ENCODE measurements at places on chromosomes 3 and 15. TPM values are rescaled to one million over a fixed set of nuclear protein-coding genes. Genes with fewer than 3 reads are reported as not detected.

The EXOG gene
- 3.7 TPM for total RNA-seq

The ZNF609 gene
- total RNA-seq: 12.0 TPM

The ZIC1 gene
- total RNA-seq: not detected

The ZNF80 gene
- total RNA-seq: not detected

The GPR87 gene
- not detected for total RNA-seq

The TMEM158 gene
- 25.3 TPM for total RNA-seq

The GALNT15 gene
- total RNA-seq: 1.2 TPM

The POC1A gene
- 8.7 TPM for total RNA-seq

The SLC12A1 gene
- total RNA-seq: 0.13 TPM

The MORC1 gene
- not detected for total RNA-seq

The GOLGA6L4 gene
- 0.56 TPM for total RNA-seq

The ACOX2 gene
- 9.1 TPM for total RNA-seq

The DOCK3 gene
- total RNA-seq: under 0.01 TPM

The RGMA gene
- 5.3 TPM for total RNA-seq

The SPESP1 gene
- total RNA-seq: 4.4 TPM

The LMAN1L gene
- total RNA-seq: not detected

The AGBL1 gene
- not detected for total RNA-seq

The TNFAIP8L3 gene
- total RNA-seq: 12.1 TPM

All from epithelial cell of alveolus of lung (primary cell).